Stimulated activated CD4-positive, alpha-beta T cell treated with anti-CD3 and anti-CD28 coated beads, Interleukin-4, amount 100 ng/mL, for 1 hour (primary cell): ENCODE measurements at places on chromosomes 2 and 18.

DNA sequence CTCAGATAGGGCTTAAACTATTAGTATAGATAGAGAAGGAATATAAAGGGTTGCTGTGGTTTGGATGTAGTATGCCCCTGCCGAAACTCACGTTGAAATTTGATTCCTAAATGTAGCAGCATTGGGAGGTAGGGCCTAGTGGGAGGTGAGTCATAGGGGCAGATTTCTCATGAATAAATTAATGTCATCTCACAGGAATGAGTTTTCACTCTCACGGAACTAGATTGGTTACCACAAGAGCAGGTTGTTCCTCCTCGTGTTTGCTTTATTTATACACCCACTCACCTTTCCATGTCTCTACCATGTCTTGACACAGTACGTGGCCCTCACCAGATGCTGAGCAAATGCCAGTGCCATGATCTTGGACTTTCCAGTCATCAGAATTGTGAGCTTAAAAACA lies 218.2 kb downstream of the RBM43 start:
- DNase-seq: no peak

GRCh38 chr2:51624995-51625394 lies 593.1 kb upstream of the NRXN1 start:
- no peak for DNase-seq

DNA sequence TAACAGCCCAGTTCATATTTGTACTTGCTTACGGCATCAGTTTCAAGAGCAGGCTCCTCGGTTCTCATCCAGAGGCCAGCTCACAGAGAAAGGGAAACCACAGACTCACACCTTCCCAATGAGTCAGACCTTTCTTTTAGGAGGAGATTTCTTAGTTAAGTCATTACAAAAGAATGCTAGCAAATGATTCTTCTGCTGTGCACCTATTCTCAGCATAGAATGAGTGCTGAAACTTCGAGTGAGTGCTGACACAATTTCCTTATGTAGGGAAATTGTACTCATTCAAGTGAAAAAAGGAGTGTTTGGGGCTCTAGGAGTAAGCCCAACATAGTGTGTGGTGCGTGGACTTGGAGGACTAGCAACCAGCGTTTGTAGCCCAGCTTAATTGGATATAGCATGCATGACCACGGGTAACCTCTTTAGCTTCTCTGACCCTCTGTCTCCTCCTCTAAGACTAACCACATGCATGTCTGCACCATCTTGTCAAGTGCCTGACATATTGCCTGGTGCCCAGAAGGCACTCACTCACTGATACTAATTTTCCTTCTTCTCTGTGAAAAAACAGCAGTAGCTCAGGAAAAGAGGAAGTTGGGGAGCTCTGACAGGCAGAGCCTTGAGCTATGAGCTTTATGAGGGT lies 87.0 kb downstream of the ALPK2 start:
- peak; percentile 37 for DNase-seq

GRCh38 chr2:46368401-46368800 lies 71.2 kb downstream of the EPAS1 start:
- no peak for DNase-seq

DNA sequence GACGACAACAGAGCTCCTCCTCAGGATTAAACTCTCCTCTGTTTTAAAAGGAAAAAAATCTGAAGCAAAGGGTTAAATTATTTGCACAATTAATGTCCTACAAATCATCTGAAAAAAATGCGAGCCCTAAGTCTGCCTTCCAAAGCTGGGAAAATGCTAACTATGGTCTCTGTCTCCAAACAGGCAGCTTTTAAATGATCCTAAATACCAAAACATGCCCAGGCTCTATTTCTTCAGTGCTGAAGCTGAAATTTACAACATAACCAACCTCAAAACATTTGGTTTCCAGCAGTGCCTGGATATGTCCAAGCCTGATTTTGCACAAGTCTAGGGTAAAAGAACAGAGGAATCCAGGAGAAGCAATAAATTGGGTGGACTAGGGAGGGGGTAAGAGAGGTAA lies 57.2 kb downstream of the LBH start:
- no peak for DNase-seq

GRCh38 chr2:45588158-45588829 lies 22.8 kb downstream of the SRBD1 start:
- DNase-seq: no peak

DNA sequence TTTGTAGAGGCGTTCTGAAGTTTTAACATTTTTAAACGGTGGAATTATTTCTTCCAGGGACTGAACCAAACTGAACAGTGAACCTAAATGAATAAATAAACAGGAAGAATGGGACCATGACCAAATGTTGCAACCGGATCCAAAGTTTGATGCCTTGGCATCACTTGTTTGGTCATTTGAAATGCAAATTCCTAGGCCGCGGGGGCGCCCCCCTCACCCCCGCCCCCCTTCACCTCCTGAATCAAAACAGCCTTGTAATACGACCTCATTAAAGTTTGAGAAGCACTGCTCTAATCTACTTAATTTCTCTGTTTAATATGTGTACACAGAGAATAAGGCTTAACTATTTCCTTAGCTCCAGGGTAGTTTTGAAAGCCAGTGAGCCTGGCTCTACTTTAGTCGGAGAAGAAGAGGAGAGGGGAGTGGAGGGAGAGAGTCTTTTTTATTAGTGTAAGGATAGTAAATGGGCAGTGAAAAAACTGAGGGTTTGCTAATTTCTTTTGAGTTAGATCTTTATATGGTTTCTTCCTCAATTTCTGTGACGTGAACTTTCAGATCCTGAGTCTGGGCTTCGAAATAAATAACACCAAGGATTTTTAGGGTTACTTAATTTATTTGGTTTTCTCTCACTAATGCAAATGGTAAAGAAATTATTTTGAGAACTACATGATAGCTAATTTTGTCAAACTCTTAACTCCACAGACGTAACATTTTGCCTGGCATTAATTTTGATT lies 5.7 kb downstream of the C2orf80 start:
- no peak for DNase-seq

- no peak for DNase-seq
These were observed 240.0 kb upstream of the NT5C1B start for GRCh38 chr2:18829251-18829902.

- no peak for DNase-seq
These were observed 246.6 kb upstream of the APCDD1 start for GRCh38 chr18:10207682-10208345.

GRCh38 chr2:128611421-128612320 lies 293.0 kb upstream of the HS6ST1 start:
- no peak for DNase-seq

DNA sequence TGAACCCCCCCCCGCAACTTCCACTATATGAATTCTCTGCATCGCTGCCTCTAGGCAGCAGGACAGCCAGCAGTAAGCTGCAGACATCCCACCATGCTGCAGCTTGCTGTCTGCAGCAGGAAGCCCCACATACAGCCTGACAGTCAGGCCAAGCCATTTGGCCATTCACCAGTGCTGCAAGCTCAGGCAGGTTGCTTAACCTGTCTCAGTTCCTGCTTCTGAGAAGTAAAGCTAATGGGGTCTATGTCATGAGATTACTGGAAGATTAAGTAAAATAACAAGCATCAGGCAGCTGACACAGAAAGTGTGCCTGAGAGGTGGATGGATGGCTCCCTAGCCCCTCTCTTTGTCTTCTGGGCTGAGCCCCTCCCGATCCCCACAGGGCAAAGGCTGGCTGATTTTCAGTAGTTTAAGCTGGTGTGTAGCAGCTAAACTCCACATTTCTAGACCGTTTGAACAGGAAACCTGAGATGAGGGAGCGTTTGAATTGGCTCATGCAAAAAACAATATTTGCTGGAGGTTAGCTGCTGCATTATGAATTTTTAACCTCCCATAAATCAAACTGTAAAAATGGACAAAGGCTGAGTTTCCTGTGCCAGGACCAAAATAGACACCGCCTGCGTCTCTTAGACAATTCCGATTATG lies 193.8 kb upstream of the ARL4C start:
- no peak for DNase-seq

- DNase-seq: no peak
These were observed 359.5 kb upstream of the ACVR2A start for GRCh38 chr2:147485210-147485851.

- no peak for DNase-seq
These were observed 8.8 kb upstream of the ADI1 start for GRCh38 chr2:3527886-3528785.

DNA sequence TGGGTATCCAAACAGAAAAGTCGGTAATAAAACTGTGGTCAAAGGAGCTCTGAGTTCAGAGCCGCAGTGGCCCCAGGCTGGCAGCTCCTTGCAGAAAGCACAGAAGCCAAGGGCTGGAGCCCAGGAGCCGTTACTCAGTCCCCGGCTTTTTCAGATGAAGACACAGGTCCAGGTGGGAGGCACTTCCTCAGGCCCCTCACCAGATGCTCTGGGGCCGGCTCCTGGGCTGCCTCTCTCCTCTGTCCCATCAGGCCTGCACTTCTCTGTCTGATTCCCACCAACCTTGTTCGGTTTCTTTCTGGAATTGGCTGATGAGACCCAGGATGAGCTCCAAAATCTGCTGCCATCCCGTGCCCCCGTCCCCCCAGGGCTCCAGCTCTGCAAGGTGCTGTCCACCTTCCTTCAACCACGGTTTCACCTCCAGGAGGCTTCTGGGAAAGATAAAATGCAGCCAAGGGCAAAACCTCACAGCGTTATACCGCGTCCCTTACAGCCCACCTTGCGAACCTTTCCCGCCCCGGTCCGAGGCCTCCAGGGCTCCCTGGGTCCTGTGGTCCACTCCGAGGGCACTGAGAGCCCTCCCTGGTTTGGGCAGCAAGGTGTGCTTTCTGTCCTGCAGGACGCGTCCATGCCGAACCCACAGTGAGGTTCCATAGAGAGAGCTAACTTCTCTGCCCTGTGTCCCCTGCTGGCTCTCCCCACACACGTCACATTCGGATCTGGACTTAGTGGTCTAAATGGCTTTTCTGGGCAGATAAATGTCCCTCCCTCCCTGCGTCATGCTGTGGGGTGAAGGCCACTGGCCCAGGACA lies 102.9 kb downstream of the TPO start:
- no peak for DNase-seq

GRCh38 chr2:156999661-157000060 lies 257.8 kb upstream of the GALNT5 start:
- no peak for DNase-seq

DNA sequence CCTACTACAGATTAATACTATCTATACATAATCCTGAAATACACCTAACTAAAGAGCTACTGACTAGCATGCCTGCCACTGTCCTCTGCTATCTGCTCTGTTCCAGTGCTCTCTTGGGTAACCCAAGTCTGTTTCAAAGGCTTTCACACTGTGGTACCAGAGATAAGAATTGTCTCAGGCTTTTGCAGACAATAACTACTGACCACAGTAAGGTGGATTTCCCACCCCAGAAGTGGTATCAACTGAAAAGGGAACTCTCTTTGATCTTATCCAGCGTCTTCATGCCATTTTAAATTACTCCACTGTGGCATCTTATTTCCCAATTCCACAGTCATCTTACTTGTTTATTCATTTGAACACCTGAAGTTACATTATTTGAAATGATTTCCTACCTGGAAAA lies 190.2 kb downstream of the IKZF2 start:
- no peak for DNase-seq

DNA sequence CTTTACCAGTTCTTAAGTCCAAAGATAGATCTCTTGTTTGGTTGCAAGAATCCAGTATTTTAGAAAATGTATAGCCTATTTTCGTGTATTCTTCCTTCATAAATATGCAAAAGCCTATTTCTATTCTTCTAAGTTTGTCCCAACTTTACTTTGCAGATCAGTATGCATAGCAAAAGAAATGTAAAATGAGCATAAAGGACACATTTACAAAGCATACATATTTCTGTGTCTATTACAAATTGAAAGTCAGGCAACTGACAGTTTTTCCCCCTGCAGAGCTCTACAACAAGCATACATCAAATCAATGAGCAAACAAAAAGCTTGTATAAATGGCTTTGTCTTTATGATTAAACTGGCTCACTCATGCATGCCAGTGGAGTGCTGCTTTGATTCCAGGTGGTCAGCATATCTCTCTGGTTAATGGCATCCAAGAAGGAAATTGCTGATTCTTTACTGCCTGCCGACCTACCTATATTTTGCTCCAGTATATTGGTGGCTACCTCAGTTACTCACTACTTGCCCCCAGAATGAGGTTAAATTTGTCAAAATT lies 10.0 kb upstream of the VPS54 start:
- no peak for DNase-seq

GRCh38 chr2:61959381-61960293 lies 54.2 kb downstream of the COMMD1 start:
- no peak for DNase-seq

GRCh38 chr2:9685637-9686036 lies 54.8 kb upstream of the YWHAQ start:
- DNase-seq: no peak

DNA sequence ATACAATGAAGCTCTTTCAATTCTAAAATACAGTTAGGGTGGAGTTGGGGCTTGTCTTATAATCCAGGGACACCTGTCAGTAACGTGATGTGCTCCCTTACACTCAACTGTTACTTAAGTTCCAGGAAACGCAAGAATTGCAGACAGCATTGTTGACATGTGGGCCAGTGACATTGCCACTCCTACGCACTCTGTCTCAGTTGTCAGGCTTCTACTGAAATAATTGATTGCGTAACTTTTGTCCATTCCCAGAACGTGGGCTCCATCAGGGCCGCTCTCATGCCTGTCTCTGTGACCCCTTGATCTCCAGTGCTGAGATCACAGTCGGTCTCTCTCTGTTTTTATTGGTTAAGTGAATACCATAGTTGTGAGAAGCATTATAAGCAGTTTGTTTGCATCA lies 487.8 kb downstream of the GALR1 start:
- no peak for DNase-seq

DNA sequence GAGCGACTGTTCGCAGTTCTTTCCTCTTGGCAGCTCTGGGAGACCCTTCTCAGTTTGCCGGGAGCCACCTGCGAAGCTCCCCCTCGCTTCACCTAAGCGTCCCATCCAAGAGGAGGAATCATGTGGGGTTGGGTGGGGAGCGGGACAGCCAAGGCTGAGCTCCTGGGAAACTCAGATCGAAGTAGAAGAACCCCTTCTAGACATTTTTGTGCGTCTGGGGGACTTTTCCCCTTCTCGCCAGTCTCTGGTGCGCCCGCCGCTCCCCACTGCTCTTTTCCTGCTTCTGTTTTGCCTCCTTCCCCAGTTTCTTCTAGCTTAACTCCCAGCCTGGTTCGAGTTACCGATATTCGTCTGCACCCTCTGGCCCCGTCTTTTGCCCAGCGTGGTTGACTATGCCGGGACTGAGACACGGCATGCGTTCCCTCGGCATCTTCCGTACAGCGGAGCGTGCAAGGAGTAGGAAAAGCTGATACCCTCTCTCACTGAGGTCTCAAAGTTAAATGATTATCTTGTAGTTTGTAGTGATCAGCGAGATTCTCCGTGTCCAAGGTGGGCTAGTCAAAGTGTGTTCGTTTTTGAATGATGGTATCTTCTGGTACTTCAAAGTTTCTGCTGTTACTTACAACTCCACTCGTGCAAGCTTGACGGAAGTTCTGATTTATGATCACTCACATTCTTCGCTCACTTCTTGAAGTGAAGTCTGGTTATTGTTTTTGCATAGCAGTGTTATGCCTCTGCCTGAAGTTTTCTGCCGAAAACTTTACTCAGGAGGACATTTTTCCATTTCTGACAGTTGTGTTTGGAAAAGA lies 664 bp downstream of the CAMKMT start:
- peak; percentile 48 for DNase-seq
